ENCODE measurements at places on chromosomes 4 and X.
A peak's percentile ranks its signal among the peaks of the same experiment; 100 is the strongest.

- DNase-seq: no peak
- no peaks in the 10 kb centered on the region for H3K4me1 ChIP-seq
- peaks cover 2% of the 10 kb centered on the region for H3K27me3 ChIP-seq
- H3K27ac ChIP-seq: no peak overlapping the region
- H3K4me3 ChIP-seq: no peak overlapping the region
Observed at GRCh38 chr4:1554876-1555265, 129.2 kb downstream of the FAM53A start.

GRCh38 chrX:49172280-49172780 lies 632 bp downstream of the PLP2 start:
- peaks cover 20% of the 10 kb centered on the region for H3K4me1 ChIP-seq
- DNase-seq: peak; percentile 69
- peaks cover 37% of the 10 kb centered on the region for H3K36me3 ChIP-seq
- H3K4me3 ChIP-seq: peak overlapping the region; percentile 86
- H3K27me3 ChIP-seq: no peaks in the 10 kb centered on the region
- peak overlapping the region; percentile 84 for H3K27ac ChIP-seq

GRCh38 chr4:153428941-153429475 lies 37.2 kb upstream of the TMEM131L start:
- peaks cover 60% of the 10 kb centered on the region for H3K4me1 ChIP-seq
- DNase-seq: no peak
- peaks cover 3% of the 10 kb centered on the region for H3K36me3 ChIP-seq
- H3K27ac ChIP-seq: no peak overlapping the region

GRCh38 chr4:4560642-4561041 lies 18.8 kb upstream of the STX18 start:
- H3K36me3 ChIP-seq: peaks cover 4% of the 10 kb centered on the region
- no peak overlapping the region for H3K4me3 ChIP-seq
- peaks cover 5% of the 10 kb centered on the region for H3K4me1 ChIP-seq
- H3K27ac ChIP-seq: no peak overlapping the region
- H3K27me3 ChIP-seq: no peaks in the 10 kb centered on the region

GRCh38 chrX:42954880-42955279 lies 176.9 kb upstream of the PPP1R2C start:
- H3K27ac ChIP-seq: no peak overlapping the region
- H3K27me3 ChIP-seq: no peaks in the 10 kb centered on the region
- no peak overlapping the region for H3K4me3 ChIP-seq
- H3K4me1 ChIP-seq: peaks cover 8% of the 10 kb centered on the region
- no peaks in the 10 kb centered on the region for H3K36me3 ChIP-seq

- H3K4me1 ChIP-seq: peaks cover 22% of the 10 kb centered on the region
- H3K27me3 ChIP-seq: no peaks in the 10 kb centered on the region
- peaks cover 13% of the 10 kb centered on the region for H3K36me3 ChIP-seq
Observed at GRCh38 chrX:139924696-139925095, 8.2 kb downstream of the ATP11C start.

DNA sequence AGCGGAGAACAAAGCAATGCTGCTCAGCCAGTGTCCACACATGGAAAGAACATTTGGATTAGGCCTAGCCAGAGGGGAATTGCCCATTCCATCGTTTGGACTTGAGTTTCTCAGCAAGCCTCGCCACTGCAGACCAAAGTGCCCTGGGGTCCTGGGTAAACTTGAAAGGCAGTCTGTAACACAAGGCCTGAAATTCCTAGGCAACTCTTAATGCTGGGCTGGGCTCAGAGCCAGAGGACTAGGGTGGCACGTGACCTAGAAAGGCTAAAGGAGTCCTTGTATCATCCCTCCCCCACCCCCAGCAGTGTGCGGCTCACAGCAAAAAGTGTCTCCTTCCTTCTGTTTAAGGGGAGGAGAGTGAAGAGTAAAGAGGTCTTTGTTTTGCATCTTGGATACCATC lies 210.4 kb upstream of the ARX start:
- H3K36me3 ChIP-seq: no peaks in the 10 kb centered on the region
- H3K4me3 ChIP-seq: no peak overlapping the region
- H3K27ac ChIP-seq: no peak overlapping the region
- no peak for DNase-seq
- no peaks in the 10 kb centered on the region for H3K27me3 ChIP-seq

GRCh38 chr4:176376032-176376614 lies 56.4 kb downstream of the SPCS3 start:
- H3K36me3 ChIP-seq: no peaks in the 10 kb centered on the region
- no peak overlapping the region for H3K4me3 ChIP-seq
- no peaks in the 10 kb centered on the region for H3K4me1 ChIP-seq
- H3K27ac ChIP-seq: no peak overlapping the region
- peaks cover 6% of the 10 kb centered on the region for H3K27me3 ChIP-seq
- no peak for DNase-seq

DNA sequence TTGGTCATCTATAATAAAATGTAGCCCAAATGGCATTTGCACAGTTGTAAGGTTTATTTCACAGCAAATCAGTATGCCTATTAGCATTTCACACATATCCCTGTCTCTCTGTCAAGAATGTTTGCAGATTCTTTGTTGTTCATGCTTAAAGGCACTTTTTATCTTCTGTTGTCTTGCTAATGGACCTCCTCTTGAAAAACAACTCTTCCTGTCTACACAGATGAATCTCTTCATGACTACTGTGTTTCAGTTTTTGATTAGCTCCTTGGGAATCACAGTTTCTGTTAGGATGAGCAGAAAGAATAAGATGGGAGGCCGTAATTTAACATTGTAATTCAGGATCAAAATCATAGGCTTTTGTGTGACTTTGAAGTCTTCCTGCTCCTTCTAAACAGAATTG lies 35.5 kb upstream of the SLC4A4 start:
- no peak overlapping the region for H3K4me3 ChIP-seq
- peaks cover 4% of the 10 kb centered on the region for H3K4me1 ChIP-seq
- H3K27ac ChIP-seq: no peak overlapping the region
- no peaks in the 10 kb centered on the region for H3K36me3 ChIP-seq

DNA sequence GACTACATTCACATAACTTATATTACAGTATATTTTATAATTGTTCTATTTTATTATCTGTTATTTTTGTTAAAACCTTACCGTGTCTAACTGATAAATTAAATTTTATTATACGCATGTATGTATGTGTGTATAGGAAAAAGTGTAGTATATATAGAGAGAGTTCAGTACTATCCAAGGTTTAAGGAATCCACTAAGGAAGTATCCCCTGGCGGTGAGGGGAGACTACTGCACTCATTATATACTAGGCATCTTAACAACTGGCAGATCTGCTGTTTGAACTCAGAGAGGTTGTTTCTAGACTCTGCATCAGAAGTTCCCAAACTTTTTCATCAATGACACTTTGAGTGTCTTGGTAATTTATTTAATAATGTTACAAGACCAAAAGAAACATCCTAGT lies 70.9 kb downstream of the NDST4 start:
- H3K36me3 ChIP-seq: no peaks in the 10 kb centered on the region
- H3K4me1 ChIP-seq: no peaks in the 10 kb centered on the region
- no peak overlapping the region for H3K4me3 ChIP-seq
- no peak for DNase-seq
- H3K27ac ChIP-seq: no peak overlapping the region
- H3K27me3 ChIP-seq: no peaks in the 10 kb centered on the region

DNA sequence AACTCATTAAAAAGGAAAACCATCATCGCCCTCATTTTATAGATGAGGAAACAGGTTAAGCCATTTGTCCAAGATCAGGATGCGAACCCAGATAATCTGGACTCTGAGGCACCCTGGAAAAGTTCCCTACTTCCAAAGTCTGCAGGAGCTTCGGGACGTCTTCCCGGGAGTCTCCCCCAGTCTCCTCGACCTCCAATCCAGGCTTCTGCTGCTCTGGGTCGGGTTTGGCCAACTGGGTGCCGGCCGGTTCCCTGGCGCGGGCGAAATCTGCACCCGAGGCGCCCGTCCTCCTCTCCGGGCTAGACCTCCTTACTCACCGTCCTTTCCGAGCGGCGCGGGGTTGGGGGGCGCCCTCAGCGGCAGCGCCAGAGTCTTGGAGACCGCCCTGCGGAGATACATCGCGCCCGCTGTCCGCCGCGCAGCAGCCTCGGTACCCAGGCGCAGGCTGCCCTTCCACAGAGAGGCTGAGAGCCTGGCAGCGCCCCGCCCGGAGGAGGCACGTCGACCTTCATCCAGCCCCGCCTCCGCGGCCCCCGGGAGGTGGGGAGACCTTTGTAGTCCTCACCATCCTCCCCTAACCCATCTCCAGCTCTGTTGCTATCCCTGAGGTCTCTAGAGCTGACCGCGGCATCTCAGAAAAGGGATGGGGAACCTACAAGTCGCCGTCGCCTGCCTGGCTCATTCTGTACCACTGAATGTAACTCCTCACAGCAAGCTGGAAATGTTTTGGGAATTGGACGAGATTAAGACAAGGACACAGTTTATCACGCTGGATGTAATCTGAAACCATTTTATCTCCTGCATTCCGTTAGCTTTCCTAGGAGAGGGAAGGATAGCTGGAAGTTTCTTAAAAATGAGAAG lies at the start of gene MGARP:
Gene MGARP, minus strand, starts transcription at position 466 of the 861 bp plus-strand sequence. Its CDS starts 67 bp downstream, at position 399.
- H3K4me1 ChIP-seq: peaks cover 14% of the 10 kb centered on the region
- H3K27ac ChIP-seq: no peak within 1 kb of the TSS
- no peak for DNase-seq
- peaks cover 16% of the 10 kb centered on the region for H3K36me3 ChIP-seq
- peaks cover 67% of the 10 kb centered on the region for H3K27me3 ChIP-seq

- H3K27me3 ChIP-seq: no peaks in the 10 kb centered on the region
- no peak overlapping the region for H3K4me3 ChIP-seq
- no peak overlapping the region for H3K27ac ChIP-seq
- no peak for DNase-seq
Observed at GRCh38 chr4:1614502-1614853, 69.6 kb downstream of the FAM53A start.

DNA sequence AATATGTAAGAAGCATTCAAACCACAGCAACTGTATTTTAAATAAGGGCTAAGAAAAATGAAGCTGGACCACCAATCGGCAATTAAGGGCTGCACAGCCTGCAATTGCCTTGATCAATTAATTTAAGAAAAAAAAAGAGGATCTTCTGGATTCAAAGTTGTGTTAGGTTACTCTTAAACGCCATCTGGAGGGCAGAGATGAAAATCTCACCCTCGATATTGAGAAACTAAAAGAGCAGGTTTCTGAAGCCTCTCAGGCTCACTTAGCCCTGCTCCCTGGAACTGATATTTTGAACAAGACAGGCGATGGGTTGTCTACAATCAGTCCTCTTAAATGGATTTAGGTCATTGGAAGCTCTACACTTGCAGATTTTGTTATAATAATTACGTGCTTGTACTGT lies 579.4 kb downstream of the GRXCR1 start:
- H3K36me3 ChIP-seq: no peaks in the 10 kb centered on the region
- H3K4me1 ChIP-seq: no peaks in the 10 kb centered on the region
- H3K27me3 ChIP-seq: no peaks in the 10 kb centered on the region
- no peak for DNase-seq
- H3K27ac ChIP-seq: no peak overlapping the region

- no peak overlapping the region for H3K27ac ChIP-seq
- H3K36me3 ChIP-seq: peaks cover 13% of the 10 kb centered on the region
- no peaks in the 10 kb centered on the region for H3K4me1 ChIP-seq
- H3K27me3 ChIP-seq: no peaks in the 10 kb centered on the region
Observed at GRCh38 chr4:102663073-102663472, 97.7 kb downstream of the MANBA start.

DNA sequence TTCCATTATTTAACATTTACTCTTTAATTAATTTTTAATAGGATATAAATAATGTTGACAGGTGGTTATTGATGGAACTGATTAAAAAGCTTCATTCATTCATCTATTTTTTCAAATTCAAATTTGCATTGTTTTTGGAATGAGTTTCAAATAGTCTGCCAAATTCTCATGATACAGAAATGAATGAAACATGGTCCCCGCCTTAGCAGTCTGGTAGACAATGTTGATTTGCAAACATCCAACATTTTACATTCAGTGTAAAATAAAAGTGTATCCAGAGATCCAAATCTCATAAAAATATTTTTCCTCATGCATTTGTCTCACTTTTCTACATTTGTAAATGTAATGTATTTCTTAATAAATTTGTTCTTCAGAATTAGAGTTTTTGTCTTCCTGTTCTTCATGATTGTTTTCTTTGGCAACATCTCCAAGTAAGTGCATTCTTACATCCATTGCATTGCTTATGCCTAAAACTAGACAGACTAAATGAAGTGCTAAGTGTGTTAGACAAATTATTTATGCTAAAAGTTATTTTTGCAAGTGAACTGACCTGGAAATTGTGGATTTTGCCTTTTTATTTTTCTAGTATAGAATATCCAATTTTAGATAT lies 142.3 kb downstream of the PCDH18 start:
- H3K36me3 ChIP-seq: no peaks in the 10 kb centered on the region
- no peak overlapping the region for H3K27ac ChIP-seq
- no peaks in the 10 kb centered on the region for H3K27me3 ChIP-seq
- no peak overlapping the region for H3K4me3 ChIP-seq
- DNase-seq: no peak

GRCh38 chr4:17173300-17173699 lies 274.9 kb upstream of the LDB2 start:
- H3K27me3 ChIP-seq: peaks cover 2% of the 10 kb centered on the region
- no peak overlapping the region for H3K27ac ChIP-seq
- H3K4me3 ChIP-seq: no peak overlapping the region
- no peak for DNase-seq
- H3K4me1 ChIP-seq: no peaks in the 10 kb centered on the region

GRCh38 chr4:43754566-43754965 lies 694.0 kb downstream of the KCTD8 start:
- H3K4me3 ChIP-seq: no peak overlapping the region
- no peak overlapping the region for H3K27ac ChIP-seq
- H3K27me3 ChIP-seq: no peaks in the 10 kb centered on the region
- no peaks in the 10 kb centered on the region for H3K4me1 ChIP-seq
- no peaks in the 10 kb centered on the region for H3K36me3 ChIP-seq

DNA sequence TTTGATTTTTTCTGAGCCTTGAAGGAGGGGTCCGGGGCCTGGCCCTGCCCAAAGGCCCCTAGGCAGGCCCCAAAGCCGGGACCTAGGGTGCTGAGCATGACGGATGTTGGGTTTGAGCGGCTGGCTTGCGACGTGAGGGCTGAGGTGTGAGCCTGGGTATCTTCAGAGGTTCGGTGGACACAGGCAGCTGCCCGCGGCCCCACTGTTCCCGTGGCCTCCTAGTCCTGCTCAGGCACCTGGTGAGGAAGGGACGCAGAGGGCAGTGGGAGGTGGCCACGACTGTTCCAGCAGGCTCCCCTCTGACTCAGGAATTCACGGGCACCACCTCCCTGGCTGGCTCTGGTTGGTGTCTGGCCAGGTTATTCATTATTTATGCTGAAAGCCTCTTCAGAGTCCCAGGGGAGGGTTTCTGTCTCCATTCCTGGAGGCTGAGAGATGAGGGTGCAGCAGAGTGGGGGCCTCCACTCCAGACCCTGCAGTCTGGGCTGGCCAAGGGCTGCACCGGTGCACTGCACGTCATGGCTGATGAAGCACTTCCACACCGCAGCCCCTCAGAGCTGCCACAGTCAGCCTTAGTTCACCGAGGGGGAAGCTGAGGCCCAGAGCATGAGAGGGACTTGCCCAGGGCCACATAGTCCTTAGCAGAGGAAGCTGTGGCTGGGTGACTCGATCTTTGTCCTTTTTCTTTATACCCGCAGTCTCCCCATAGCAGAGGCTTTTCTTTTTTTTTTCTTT lies 2.2 kb downstream of the MSANTD1 start:
- H3K36me3 ChIP-seq: no peaks in the 10 kb centered on the region
- peaks cover 4% of the 10 kb centered on the region for H3K4me1 ChIP-seq
- peak overlapping the region; percentile 35 for H3K27ac ChIP-seq
- DNase-seq: no peak

- H3K4me1 ChIP-seq: no peaks in the 10 kb centered on the region
- no peak overlapping the region for H3K4me3 ChIP-seq
- DNase-seq: no peak
- no peaks in the 10 kb centered on the region for H3K27me3 ChIP-seq
Observed at GRCh38 chr4:7285244-7286094, 93.1 kb downstream of the SORCS2 start.

GRCh38 chrX:97096385-97096784 lies 212.7 kb downstream of the RPA4 start:
- no peak overlapping the region for H3K27ac ChIP-seq
- peaks cover 2% of the 10 kb centered on the region for H3K4me1 ChIP-seq

Measured in activated T-helper 2 cell treated with anti-CD3 and anti-CD28 coated beads, Interferon-gamma antibody, Interleukin-2, Interleukin-4, amounts not matched to agents 10 μg/mL and 5 μg/mL and 100 μg/mL, durations not matched to agents 14 hours and 24 hours and 36 hours (primary cell).